Lower lobe of right lung (tissue), 2 donors: ENCODE measurements at places on chromosomes 13 and 19. TPM values are rescaled to one million over a fixed set of nuclear protein-coding genes. Genes with fewer than 3 reads are reported as not detected.
A peak's percentile ranks its signal among the peaks of the same experiment; 100 is the strongest.

DNA sequence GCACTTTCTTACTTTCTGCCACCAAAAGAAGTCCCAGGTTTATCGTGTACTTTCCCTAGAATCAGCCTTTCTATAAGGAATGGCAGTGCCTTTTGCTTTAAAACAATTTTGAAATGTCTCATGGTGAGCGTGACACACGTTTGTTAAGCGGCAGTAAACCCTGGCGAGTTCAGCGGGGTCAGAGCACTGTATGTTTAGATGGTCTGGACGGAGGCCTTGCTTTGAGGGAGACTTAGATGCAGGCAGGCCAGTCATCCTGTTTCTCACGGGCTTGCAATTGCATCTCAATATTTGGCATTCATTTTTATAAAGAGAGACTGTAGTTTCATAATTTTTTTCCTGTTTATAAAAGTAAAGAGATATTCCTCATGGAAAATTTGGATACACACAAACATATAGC, 96.4 kb downstream of the TNFRSF19 start:
- no peak overlapping the region for H3K27ac ChIP-seq
- H3K36me3 ChIP-seq = peaks cover 8% of the 10 kb centered on the region
- H3K27me3 ChIP-seq = no peaks in the 10 kb centered on the region
- no peak for DNase-seq

GRCh38 chr19:46542428-46543230, 47.0 kb upstream of the PNMA8B start:
- DNase-seq = peak; percentile 95
- H3K27me3 ChIP-seq = no peaks in the 10 kb centered on the region
- H3K4me1 ChIP-seq = peaks cover 6% of the 10 kb centered on the region
- no peak overlapping the region for H3K27ac ChIP-seq
- no peaks in the 10 kb centered on the region for H3K36me3 ChIP-seq
- H3K4me3 ChIP-seq = no peak overlapping the region

DNA sequence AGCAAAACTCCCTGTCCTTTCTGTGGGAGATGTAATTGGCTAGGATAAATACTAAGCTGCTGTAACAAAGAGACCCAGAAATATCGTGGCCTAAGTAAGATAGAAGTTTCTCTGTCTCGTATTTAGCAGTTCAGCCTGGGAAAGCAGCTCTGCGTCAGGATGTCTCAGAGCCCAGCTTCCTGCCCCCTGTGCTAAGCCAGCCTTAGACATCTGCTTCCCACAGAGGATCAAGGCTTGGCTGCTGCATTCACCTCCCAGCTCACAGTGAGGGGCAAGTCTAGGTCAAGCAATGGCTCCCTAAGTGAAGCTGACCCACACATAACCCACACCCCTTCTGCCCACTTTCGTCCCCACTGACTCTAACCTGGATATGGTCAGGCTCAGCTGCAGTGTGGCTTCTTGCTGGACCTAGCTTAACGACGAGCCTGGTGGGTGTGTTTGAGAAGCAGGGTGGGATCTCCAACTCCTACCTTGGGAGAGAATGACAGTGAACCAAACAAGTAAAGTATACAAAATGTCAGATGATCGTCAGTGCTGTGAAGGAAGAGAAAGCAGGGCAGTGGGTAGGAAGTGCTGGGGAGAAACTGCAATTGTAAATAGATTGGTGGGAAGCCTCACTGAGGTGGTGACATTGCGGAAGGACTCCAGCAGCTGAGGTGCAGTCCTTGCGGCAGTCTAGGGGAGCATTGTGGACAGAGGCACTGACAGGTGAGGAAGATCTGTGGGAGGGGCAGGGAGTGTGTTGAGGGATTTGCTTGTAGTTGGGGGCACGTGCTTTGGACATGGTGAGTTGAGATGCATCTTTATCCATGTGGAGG, 82.9 kb downstream of the TNFRSF19 start:
- no peak for DNase-seq
- no peak overlapping the region for H3K27ac ChIP-seq
- no peaks in the 10 kb centered on the region for H3K36me3 ChIP-seq
- H3K4me3 ChIP-seq = no peak overlapping the region
- no peaks in the 10 kb centered on the region for H3K27me3 ChIP-seq

DNA sequence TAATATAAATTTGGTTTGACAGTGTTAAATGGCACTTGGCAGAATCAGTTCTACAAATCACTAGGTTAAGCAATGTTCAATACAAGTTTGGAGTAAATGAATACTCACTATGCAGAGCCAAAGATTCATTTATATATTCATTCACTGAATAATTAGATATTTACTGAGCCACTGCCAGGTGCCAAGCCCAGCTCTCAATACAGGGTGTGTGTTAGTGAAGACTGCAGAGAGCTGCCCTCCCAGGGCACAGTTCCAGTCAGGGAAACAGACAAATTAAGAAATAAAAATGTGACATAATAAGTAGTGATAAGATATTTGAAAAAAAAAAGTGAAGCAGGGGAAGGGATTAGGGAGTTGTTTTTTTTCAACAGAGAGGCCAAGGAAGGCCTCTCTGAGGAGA, 411.7 kb downstream of the KCNRG start:
- no peak for DNase-seq
- no peak overlapping the region for H3K27ac ChIP-seq
- H3K4me1 ChIP-seq = peaks cover 4% of the 10 kb centered on the region

The TRPM4 gene
- 51.6 TPM for total RNA-seq
